ENCODE measurements at places on chromosomes 12 and 14.

GRCh38 chr12:13148485-13148847, 45.0 kb upstream of the GSG1 start:
- no peak overlapping the region for H3K4me3 ChIP-seq
- DNase-seq: no peak
- H3K27me3 ChIP-seq: no peaks in the 10 kb centered on the region

GRCh38 chr14:51575349-51576116, 76.2 kb upstream of the FRMD6 start:
- H3K27me3 ChIP-seq: no peaks in the 10 kb centered on the region
- peaks cover 8% of the 10 kb centered on the region for H3K4me1 ChIP-seq
- peak; percentile 39 for DNase-seq
- H3K27ac ChIP-seq: no peak overlapping the region

DNA sequence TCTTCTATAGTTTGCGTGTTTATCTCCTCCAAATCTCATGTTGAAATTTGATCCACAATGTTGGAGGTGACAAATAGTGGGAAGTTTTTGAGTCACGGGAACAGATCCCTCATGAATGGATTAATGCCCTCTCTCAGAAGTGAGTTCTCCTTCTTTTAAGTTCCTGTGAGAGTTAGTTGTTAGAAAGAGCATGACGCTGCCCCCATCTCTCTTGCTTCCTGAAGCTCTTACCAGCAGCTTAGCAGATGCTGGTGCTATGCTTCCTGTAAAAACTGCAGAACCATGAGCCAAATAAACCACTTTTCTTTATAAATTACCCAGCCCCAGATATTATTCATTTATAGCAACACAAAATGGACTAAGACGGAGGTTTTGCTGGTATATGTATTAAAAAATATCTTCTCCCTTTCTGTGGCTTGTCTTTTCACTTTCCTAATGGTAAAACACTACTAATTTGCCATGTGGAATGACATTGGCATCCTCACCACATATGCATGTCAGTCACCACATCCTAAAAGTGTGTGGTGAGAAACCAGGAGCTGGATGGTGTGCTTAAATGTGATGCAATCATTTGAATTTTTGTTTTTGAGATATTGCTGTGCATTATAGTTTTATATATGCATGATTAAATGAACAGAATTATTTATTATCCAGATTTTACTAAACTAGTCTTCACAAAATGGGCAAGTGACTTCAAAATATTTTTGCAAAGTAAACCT, 449.3 kb downstream of the ADAMTS20 start:
- DNase-seq: no peak
- H3K27ac ChIP-seq: no peak overlapping the region
- no peaks in the 10 kb centered on the region for H3K27me3 ChIP-seq
- peaks cover 2% of the 10 kb centered on the region for H3K4me1 ChIP-seq
- no peak overlapping the region for H3K4me3 ChIP-seq

DNA sequence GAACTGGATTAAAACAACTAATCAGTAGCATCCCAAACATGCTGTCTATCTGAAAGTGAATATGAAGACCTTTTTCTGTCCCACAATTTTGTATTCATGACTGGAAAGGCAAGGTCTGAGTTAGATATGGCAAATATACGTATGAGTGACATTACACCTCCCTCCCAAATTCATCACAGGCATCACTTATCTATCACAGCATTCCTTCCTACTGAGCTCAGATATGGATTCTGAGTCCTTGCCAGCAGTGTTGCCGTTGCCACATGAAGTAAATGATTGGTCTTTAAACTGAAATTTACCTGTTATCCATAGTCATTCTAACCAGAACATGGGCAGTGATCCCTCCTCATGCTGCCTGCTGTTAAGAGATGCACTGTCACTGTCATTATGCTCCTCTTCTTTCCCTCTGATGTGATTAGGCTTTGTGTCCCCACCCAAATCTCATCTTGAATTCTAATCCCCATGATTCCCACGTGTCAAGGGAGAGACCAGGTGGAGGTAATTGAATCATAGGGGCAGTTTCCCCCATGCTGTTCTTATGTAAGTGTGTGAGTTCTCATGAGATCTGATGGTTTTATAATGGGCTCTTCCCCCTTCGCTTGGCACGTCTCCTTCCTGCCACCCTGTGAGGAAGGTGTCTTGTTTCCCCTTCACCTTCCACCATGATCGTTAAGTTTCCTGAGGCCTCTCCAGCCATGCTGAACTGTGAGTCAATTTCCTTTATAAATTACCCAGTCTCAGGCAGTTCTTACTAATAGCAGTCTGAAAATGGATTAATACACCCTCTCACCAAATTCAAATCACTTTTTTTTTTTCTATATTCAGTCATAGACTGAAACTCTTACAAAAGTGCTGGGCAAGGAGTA, 288.4 kb downstream of the NUAK1 start:
- peaks cover 2% of the 10 kb centered on the region for H3K27me3 ChIP-seq
- DNase-seq: no peak
- no peak overlapping the region for H3K4me3 ChIP-seq
- H3K36me3 ChIP-seq: no peaks in the 10 kb centered on the region
- H3K4me1 ChIP-seq: no peaks in the 10 kb centered on the region

- DNase-seq: no peak
- H3K36me3 ChIP-seq: no peaks in the 10 kb centered on the region
- H3K4me3 ChIP-seq: no peak overlapping the region
- no peaks in the 10 kb centered on the region for H3K27me3 ChIP-seq
- H3K27ac ChIP-seq: no peak overlapping the region
- H3K4me1 ChIP-seq: no peaks in the 10 kb centered on the region
Measured at GRCh38 chr14:39203659-39204606, 28.9 kb downstream of the PNN start.

DNA sequence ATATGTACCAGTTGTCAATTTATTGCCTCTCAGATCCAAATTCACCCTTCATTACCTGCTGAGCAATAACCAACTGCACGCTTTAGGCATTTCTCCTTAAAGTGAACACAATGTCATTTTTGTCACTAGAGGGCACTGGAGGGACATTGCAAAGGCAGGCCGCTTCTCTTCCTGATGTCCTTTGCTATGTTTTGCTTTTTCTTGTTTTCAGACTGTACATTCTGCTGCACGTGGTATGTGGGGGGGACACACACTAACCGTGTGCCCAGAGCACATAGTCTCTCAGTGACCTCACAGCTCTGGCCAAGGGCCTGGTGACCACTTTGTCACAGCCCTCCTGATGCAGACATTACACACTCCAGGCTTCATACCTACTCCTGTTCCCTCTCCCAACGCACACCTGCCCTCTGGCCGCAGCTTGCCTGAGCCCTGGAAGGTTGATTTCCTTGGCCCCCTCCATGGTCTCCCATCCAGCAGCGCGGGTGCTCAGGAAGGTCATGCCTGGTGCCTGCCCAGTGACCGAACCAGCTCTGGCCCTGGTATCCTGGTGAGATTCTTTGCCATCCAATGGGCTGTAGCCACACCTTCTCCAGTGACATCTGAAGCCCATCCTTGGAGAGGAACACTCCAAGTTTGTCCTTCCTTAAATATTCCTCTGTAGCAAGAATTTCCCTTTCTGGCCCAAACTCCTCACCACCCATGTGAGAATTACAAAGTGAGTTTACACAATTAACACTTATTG, 39.9 kb downstream of the MYO1H start:
- peaks cover 3% of the 10 kb centered on the region for H3K4me1 ChIP-seq
- peaks cover 6% of the 10 kb centered on the region for H3K27me3 ChIP-seq
- no peaks in the 10 kb centered on the region for H3K36me3 ChIP-seq
- peak; percentile 13 for DNase-seq
- no peak overlapping the region for H3K27ac ChIP-seq

DNA sequence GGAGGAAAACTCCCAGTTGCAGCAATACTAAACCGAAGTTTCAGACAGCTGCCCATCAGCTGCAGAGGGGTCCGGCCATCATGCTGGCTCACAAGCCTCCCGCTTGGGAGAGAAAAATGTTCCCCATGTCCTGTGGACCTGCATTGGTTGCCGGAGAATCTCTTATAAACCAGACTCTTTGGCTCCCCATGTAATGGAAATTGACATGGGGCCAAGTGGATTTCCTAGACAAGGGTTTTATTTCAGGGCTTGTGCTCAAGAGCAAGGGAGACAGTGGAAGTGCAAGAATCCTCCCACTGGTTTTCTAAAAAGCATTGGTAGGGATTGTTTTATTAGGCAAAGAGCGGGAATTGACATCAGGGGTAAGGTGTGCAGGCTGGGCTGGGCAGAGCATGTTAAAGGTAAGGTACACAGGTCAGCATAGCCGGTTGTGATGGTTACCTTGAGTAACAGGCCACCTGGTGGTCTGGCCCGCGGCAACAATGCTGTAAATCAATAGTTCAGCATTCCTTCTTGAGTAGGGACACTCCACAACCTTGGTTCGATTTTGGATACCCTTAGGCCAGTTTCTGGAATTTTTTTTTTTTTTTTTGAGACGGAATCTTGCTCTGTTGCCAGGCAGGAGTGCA, 135.4 kb downstream of the UNC79 start:
- no peaks in the 10 kb centered on the region for H3K4me1 ChIP-seq
- no peak overlapping the region for H3K27ac ChIP-seq

GRCh38 chr12:4526923-4527546, 11.7 kb upstream of the RAD51AP1 start:
- no peak overlapping the region for H3K27ac ChIP-seq
- H3K36me3 ChIP-seq: peaks cover 2% of the 10 kb centered on the region
- H3K4me1 ChIP-seq: no peaks in the 10 kb centered on the region
- no peak overlapping the region for H3K4me3 ChIP-seq
- DNase-seq: peak; percentile 16
- H3K27me3 ChIP-seq: no peaks in the 10 kb centered on the region

GRCh38 chr14:73723797-73724661, 9.8 kb upstream of the PNMA1 start:
- no peak overlapping the region for H3K4me3 ChIP-seq
- peak overlapping the region; percentile 88 for H3K27ac ChIP-seq
- peaks cover 65% of the 10 kb centered on the region for H3K36me3 ChIP-seq
- DNase-seq: peak; percentile 97
- no peaks in the 10 kb centered on the region for H3K27me3 ChIP-seq

DNA sequence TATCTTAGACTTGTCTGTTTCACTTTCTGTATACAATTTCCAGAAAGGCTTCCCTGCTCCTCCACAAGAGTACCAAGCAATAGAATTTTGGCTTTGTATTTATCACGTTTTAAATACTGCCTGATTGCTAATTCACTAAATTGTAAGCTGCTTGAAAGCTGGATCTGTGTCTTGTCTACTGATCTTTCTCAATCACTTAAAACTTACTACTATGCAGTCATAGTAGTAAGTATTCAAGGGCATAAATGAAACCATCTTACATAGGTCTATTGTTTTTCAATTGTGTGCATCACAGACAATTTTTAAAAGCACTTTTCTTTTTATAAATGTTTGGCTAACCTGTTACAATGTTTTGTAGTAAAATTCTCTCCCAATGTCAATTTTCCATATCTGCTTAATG, 1.2 kb upstream of the GLIPR1L2 start:
- no peak for DNase-seq
- no peak overlapping the region for H3K4me3 ChIP-seq
- H3K27me3 ChIP-seq: no peaks in the 10 kb centered on the region
- H3K36me3 ChIP-seq: no peaks in the 10 kb centered on the region
- H3K27ac ChIP-seq: no peak overlapping the region
- 0 out of 2 replicates have a peak, but pooled peaks cover 2% of the 10 kb centered on the region for H3K4me1 ChIP-seq

DNA sequence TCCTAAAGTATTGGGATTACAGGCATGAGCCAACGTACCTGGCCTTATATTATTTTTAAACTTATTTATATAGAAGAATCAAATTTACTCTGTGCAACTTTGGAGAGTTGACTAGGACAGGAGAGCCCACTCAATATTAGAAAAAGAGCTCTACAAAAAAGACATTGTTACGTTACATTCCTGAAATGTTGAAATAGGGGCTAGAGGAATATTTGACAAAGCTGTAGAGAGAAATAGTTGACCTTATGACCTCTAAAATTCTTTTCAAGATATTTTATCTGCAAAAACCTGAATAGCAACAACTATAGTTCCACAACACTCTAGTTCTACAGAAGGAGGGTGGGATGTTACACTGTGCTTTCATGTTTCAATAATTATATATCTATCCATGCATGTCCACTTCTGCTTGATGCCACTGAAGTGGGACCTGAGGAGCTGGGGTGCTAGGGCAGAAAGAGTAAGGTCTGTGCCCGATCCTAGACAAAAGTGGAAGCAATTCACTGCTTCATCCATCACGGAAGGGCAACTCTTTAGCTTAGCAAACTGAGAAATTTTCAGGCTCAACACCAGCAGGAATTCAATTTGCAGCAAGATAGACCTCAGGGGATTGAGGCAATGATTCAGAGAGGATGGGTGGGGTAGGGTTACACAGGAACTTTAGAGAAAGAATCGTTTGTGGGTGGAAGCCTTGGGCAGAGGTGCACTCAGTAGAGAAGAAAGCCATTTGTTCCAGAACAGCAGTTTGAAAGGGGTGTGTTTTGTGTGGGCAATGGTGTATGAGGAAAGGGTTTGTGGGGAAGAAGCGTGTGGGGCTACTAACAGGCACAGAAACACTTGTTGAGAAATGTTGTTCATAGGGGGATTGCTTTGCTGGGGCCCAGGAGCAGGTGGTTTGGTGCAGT, 16.0 kb upstream of the RNASE10 start:
- H3K27me3 ChIP-seq: no peaks in the 10 kb centered on the region
- H3K27ac ChIP-seq: no peak overlapping the region
- H3K4me1 ChIP-seq: no peaks in the 10 kb centered on the region
- H3K36me3 ChIP-seq: no peaks in the 10 kb centered on the region

DNA sequence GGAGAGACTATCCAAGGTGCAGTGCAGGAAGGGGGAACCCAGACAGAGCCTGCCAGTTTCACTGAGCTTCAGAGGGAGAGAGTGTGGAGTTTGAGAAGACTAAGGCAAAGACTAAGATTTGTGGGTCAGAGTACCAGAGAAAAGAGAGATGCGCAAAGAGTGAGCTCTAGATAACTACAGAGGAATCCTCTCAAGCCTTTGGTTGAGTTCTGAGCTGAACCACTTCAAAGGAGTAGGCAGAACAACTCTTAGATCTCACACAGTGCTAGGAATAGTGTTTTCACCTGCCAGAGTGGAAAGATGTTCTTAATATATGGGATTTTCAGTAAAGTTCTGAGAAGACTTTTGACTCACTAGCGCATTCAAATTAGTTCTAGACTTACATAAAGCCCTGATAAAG, 10.7 kb upstream of the M6PR start:
- H3K4me3 ChIP-seq: no peak overlapping the region
- no peak overlapping the region for H3K27ac ChIP-seq
- H3K36me3 ChIP-seq: no peaks in the 10 kb centered on the region
- DNase-seq: no peak
- H3K27me3 ChIP-seq: no peaks in the 10 kb centered on the region
